ENCODE measurements at places on chromosomes 2 and 18.
A peak's percentile ranks its signal among the peaks of the same experiment; 100 is the strongest.

DNA sequence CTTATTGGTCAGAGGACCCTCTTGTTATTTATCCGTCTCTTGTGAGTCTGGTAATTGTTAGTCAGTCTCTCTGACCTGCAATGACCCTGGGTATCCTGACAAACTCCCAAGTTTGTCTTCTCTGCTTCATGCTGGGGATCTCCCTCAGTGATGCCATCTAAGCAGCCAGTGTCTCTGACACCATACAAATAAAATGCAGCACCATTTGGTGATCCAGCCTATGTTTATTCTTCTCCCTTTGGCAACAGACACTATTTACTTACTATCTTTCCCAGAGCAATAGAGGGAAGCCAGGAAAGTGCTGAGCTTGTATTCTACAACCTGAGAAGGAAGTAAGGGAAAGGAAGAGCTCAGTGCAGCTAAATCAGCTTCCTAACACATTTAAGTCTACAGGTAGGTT lies 15.9 kb downstream of the SERPINE2 start:
- DNase-seq = peak; percentile 25

- DNase-seq = no peak
Observed at GRCh38 chr18:25535495-25535894, 183.5 kb upstream of the ZNF521 start.

GRCh38 chr2:18473241-18474181 lies 86.9 kb downstream of the RDH14 start:
- DNase-seq = peak; percentile 89

GRCh38 chr2:151350579-151351195 lies 6.7 kb upstream of the TNFAIP6 start:
- peak; percentile 36 for DNase-seq

DNA sequence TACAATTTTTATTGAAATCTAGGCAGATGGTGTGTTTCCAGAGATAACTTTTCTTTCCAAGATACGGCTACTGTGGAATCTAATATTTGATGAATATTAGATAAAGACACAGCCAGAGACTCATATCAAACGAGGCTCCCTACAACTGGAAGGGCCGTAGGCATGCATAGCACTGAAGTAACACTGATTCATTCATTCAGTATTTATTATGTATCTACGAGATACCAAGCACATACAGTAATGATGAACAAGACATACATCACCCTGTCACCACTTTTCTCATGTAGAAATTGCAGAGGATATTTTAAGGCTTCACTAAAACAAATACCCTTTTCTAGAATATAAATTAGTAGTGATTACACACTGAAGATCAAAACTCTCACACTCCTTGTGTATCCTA lies 74.5 kb downstream of the KCTD18 start:
- DNase-seq = peak; percentile 76

- DNase-seq = no peak
Observed at GRCh38 chr2:50641633-50642032, 390.3 kb downstream of the NRXN1 start.

GRCh38 chr2:208255557-208256106 lies 761 bp upstream of the IDH1 start:
- no peak for DNase-seq

DNA sequence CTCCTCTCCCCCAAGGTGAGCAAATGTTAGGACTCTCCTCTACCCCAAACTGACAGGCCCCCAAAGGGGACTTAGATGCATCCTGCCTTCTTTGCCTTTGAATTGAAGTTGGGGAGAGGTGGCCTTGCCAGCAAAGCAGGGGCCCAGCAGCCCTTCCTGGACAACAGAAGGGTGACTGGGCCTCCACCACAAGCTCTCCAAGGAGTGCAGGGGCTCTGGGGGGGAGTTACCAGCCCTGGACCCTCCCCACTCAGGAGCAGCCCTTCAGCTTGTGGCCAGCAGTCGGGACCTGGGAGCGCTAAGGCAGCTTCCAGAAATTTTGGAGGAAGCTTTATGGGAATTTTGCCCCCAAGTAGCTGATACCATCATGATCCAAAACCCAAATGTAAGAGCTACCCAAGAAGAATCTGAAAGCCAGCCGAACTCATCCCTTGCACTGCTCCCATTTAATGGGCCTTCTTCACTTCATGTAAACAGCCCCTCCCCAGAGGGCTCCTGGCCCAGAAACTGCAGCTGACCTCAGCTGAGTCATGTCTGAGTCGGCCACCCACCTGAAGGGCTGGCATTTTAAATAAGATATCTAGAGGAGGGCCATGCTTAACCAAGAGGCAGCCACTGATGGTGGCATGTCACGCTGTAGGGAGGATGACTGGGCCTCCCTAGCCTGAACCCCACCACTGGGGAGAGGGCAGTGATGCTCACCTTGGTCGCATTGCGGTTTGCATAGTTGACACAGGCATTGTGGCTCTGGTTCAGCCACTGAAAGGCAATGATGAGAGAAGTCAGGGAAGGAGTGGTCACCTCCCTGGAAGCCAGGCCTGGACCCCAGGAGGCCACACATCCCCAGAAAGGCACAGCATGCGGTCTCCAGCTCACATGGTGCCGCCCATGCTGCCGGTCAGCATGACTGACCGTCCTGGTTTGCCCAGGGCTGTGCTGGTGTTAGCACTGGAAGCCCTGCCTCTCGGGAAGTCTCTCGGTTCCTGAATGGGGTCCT lies 71.5 kb downstream of the SFXN5 start:
- DNase-seq = peak; percentile 4

DNA sequence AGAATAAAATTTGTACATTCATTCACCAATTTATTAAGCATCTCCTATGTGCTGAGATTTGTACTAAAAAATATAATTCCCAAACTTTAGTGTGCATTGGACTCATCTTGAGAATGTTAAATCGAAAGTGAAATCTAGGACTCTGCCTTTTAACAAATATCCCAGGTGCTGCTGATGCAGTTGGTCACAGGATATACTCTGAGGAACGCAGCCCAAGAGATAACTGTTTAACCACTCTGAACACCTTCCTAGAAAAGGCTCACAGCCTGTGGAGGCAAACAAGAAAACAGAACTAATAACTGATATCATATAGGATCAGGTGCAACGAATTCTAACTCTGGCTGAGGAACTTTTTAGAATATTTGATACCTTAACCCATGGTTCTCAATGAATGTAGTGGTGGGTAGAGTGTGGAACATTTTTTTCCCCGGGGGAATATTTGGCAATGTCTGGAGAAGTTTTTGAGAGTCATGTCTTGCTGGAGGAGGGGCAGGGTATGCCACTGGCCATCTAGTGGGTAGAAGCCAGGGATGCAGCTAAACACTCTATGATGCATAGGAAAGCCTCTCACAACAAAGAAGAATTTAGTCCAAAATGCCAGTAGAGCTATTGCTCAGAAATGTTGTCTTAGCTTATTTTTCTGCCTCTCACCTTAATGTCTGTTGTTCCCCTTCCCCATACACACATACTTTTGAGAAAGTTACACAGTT lies 96.5 kb downstream of the EHBP1 start:
- DNase-seq = no peak

- DNase-seq = peak; percentile 6
Observed at GRCh38 chr2:104755026-104755878, 98.7 kb upstream of the POU3F3 start.

- DNase-seq = peak; percentile 68
Observed at GRCh38 chr2:10832203-10832936, 19.8 kb upstream of the PDIA6 start.

- no peak for DNase-seq
Observed at GRCh38 chr2:169073963-169074751, 4.8 kb downstream of the DHRS9 start.

DNA sequence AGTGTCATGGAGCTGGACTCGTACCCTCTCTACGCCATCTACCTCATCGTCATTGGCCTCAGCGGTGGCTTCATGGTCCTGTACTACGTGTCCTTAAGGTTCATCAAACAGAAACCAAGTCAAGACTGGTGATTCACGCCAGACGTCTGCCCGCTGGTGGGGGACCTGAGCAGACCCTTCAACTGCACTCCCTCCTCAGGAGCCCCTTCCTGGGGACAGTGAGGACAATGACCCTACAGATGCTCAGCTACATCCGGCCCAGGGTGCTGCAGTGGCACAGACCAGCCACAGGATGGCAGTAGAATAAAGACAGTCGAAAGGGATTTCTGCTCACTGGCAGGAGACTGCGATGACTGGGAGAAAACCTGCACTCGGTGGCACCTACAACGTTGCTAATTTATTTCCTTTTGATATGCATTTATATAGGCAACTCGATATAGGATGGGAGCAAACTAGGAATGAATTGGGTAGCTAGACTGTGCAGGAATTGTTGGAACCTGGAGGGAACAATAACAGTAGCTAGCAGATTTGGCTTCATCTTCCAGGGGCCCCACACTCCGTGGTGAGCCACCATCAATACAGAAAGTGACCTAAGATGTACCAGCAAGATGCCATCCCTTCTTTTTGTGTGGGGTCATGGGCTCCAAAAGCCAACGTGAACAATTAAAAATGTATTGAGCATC lies 39.2 kb downstream of the ABCG8 start:
- peak; percentile 37 for DNase-seq

DNA sequence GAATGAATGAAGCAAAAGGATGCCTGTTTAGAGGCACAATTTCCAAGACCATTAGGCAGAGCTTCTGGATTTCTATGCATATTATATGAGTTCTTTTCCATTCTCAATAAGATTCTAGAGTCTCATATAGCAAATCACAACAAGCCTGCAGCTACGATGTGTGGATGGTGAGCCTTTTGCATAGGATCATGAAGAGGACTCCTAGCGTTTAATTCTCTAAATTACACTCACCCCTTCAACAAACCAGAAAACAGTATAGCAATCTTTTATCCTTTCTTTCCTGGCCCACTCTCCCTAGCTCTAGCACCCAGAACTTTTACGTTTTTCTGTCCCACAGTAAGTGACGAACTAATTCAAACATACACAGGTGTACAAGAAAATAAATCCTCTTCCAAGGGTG lies 293.1 kb upstream of the KLHL29 start:
- no peak for DNase-seq

DNA sequence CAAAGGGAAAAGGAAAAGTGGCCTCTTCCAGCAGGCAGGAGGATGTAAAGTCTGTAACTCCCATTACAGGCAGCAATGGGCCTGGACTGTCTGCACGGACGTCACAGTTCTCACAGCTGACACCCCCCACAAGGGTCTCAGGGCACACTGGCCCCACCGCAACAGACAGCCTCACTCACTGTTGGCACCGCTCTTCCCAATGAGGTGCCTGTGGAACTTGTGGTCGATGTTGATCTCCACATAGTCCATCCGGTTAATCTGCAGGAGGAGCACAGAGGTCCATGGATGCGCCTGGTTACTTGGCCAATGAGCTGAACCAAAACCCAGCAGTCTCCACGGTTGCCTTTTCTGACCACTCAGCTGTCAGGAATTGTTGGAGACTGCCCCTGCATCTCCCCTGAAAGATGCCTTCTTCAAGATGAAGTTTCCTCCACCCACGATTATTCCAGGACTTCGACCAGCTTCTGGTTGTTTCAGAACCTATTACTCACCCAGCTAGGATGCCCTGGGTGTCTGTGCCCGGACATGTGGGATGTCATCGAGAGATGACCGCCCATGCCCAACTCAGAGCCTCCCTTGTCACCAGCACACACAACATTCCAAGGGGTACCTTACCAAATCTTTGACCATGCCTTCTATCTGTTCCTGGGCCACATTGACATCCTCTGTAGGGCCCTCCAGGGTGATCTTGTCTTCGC lies 62.5 kb downstream of the HDLBP start:
- no peak for DNase-seq

DNA sequence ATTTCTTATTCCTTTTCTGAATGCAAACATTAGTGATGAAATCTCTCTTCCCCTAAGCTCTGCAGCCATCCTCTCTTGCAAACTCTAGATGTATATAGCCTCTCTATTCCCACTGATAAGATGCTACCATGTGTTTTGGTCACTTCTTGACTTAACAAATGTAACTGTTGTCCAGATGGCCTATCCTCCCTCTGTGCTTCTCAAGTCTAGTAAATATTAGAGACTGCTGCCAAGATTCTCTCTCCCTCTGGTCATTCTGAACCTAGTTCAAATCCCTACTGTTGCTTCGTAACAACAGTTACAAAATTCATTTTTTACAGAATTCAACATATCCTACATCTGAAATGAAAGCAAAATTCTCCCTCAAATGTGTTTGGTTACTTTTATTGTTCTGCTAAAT lies 156.6 kb downstream of the TXNL1 start:
- no peak for DNase-seq

GRCh38 chr18:8519102-8519501 lies 90.1 kb upstream of the RAB12 start:
- DNase-seq = no peak

DNA sequence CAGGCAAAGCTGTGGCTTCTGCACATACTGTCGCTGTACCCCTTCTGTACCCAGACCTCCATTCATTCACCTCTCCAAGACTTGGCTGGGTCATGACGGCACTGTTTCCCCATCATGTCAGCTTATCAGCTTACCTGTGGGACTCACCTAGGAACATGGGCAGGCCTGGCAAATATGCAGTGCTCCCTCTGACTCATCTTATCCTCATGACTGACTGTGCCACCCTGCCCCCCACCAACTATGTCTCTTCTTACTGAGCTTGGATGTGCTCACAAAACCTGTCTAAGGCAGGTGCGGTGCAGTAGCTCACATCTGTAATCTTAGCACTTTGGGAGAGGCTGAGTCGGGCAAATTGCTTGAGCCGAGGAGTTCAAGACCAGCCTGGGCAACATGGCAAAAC lies 152.4 kb downstream of the MGAT5 start:
- no peak for DNase-seq

- no peak for DNase-seq
Observed at GRCh38 chr2:62858231-62858832, 152.8 kb downstream of the EHBP1 start.

DNA sequence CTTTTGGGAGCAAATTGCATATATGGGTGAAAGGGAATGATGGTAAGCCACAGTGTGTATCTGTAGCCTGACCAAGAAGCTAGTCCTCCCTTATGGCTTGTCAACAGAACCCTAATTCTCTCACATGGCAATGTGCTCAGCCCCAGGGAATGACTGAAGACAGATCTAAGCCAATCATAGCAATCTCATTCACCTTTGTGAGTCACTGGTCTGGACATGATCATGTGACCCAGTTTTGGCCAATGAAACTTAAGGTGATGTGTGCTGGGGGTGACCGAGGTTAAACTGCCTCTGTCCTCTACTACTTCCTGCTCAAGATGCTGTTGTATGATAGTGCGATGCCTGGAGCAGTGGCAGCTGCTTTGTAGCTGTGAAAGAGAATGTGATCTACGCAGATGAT lies 491.2 kb upstream of the HS6ST1 start:
- no peak for DNase-seq

- DNase-seq = peak; percentile 46
Observed at GRCh38 chr2:100703213-100703612, 116.7 kb upstream of the NPAS2 start.

- no peak for DNase-seq
Observed at GRCh38 chr2:239193925-239194677, 206.7 kb downstream of the HDAC4 start.
